CD4-positive, alpha-beta T cell treated with Interleukin-15 for 4 hours (primary cell): ENCODE measurements at places on chromosomes 3 and 15.

DNA sequence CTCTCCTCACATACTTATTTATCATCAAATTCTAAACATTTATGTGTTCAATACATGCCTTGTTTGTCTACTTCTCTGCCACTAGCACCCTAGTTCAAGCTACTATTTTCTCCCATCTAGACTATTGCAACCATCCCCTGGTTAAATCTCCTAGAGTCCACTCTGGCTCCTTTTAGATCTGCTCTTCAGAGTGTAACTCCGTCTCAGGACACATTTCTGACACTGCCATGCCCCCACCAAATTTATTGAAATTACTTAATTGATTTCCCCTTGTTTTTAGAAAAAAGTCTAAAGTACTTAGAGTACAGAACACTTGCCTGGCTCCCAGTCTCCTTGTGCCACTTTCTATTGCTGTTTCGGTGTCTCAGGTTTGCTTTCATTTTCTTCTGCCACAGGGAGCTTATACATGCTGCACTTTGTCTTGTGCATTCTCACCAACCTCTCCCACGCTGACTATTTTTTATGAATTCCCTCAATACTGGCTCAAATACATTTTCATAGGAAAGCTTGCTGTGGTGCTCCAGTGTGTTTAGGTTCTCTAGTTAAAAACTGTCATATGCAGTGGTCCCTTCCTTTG, 792.3 kb downstream of the DIPK2A start:
- DNase-seq = no peak

GRCh38 chr3:50436114-50436674, 67.2 kb downstream of the CACNA2D2 start:
- peak; percentile 77 for DNase-seq

DNA sequence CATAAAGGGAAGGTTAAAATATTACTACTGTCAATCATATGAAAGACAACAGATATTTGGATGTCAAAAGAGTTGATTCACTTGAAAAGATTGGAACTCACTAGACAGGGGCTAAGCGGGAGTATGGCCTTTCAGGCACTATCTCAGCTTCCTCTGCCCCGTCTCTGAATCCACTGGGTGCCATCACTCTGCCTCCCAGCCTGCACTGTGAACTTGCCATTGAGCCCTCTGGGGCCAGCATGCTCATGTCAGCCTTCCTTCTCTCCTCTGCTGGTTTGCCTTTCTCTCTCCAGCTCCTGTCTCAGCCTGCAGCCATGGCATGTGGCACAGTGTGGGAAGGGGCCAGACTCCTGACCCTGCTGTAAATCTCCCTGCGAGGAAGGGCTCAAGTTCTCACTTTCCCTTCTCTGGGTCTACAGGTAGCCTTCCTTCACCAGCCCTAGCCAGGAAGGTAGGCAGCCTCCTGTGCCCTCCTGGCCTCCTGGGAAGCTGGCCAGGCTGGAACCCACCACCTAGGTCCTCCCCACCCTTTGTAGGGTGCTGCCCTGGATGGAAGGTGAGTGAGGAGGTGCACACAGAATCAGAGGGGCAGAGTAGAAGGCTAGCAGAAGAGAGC, 54.0 kb upstream of the SLCO2A1 start:
- DNase-seq = no peak

- no peak for DNase-seq
Measured at GRCh38 chr15:43232289-43232874, 11.6 kb upstream of the EPB42 start.

DNA sequence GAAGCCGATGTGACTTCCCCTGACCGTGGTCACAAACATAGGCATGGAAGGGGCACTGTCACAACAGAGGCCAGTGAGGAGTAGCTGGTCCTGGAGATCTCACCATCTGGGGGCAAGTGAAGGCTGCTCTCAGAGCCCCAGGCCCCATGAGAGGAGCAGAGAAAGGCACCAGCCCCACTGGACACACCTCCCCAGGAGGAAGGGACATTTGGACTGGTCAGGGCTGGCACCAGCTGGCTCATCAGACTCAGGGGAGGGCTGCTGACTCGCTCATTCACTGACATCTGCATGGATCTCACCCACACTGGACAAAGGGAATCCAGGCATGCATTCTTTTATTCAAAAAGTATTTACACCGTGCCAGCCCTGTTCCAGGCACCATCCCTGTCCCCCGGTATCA, 26.8 kb downstream of the ESYT3 start:
- DNase-seq = no peak

DNA sequence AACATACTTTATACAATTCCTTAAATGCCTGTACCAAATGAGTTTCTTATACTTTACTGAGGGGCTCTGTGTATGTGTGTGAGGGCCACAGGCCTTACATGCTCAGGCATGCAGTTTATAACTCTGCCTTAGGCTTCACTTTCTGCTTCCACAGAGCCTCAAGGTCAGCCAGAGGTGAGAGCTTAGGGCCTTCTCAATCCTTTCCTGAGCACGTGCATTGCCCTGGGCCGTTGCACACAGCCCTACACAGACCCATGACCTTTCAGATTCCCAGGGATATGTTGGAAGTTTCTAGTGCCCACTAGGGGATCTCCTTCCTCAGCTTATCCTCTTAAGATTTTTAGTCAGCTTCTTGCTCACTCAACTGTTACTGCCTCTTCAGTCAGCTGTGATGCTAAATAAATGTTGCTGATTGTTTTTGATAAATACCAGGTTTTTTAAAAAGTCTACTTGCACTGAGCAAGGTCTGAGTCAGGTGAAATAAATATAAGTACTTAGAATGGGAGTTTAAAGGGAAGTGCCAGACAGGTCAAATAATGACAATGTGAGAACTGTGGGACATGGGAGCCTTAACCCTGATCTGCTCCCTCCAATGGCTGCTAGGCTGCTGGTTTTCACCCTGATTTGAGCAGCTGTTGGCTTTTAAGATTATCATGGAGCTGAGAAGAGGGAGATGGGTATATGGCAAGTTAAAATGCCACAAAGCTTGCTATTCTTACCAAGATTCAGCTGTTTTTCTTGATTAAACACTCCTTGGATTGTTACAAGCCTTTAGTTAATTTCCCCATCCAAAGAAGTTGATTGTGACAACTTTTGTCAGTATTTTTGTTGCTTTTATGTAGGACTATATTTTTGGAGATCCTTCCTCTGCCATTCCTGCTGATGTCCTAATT, 169.5 kb downstream of the PLD1 start:
- DNase-seq = no peak

DNA sequence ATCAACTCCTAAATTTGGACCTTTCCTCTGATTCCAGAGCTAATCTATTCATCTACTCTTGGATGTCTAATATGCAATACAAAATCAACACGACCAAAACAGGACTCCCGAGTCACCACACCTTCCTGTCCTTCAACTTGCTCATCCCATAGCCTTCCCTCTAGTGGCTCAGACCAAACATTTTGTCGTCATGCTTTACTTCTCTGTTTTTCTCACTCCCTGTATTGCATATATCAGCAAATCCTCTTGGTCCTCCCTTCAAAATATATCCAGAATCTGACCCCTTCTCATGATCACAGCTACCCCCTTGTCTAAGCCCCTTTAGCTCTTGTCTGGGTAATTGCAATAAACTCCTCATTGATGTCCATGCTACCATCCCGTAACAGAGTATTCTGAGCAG, 30.5 kb upstream of the DCP1A start:
- DNase-seq = no peak

- DNase-seq = no peak
Measured at GRCh38 chr3:36991147-36991546, 1.8 kb downstream of the EPM2AIP1 start.
